Testis (tissue), 5 donors: ENCODE measurements at places on chromosomes 12 and 14. TPM values are rescaled to one million over a fixed set of nuclear protein-coding genes. Genes with fewer than 3 reads are reported as not detected.

Gene SERPINA3
- total RNA-seq = 27.4 TPM

Gene SMIM41
- total RNA-seq = 15.6 TPM

DNA sequence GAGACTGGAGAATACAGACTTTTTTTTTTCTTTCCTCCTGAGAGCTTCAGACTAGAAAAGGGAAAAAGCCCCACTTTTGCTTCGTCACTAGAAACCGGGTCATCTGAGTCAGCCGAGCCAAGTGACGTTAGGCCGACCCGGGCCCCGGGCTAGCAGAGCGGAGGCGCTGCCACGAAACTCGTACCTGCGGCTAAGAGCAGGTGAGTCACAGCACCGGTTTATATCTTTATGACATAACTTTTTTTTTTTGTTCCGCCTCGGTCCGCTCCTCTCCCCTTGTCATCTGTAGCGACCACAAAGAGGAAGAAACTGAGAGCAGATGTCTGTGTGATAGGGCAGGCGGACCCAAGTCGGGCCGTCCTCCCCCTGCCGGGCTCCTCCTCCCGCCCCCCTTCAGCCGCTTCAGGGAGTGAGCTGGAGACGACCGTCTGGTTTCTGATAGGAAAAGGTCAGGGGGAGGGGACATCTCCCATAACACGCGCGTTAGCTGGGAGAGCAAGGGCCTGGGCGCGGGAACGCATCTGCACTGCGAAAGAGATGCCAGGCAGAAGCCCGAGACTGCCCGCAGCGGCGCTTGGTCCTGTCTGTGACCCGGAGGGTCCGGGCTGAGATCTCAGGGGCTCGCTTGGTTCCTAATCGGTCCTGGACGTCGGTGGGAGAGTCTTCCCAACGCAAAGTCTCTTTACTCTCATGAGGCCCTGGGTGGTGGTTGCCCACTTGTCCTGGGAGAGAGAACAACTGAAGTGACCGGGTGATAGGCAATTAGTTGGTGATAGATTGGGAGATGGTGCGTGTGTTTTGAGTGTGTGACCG, 586 bp downstream of the TTC6 start:
- peaks cover 11% of the 10 kb centered on the region for H3K4me1 ChIP-seq
- DNase-seq = no peak
- no peaks in the 10 kb centered on the region for H3K36me3 ChIP-seq
- H3K27me3 ChIP-seq = peaks cover 19% of the 10 kb centered on the region

GRCh38 chr14:94051779-94052178, 25.6 kb downstream of the OTUB2 start:
- peak overlapping the region; percentile 19 for H3K27ac ChIP-seq
- peak; percentile 13 for DNase-seq
- no peaks in the 10 kb centered on the region for H3K27me3 ChIP-seq

- H3K27me3 ChIP-seq = no peaks in the 10 kb centered on the region
- peak within 1 kb of the TSS; percentile 95 for H3K27ac ChIP-seq
- peak within 1 kb of the TSS; percentile 98 for H3K4me3 ChIP-seq
- H3K36me3 ChIP-seq = no peaks in the 10 kb centered on the region
- DNase-seq = peak; percentile 89
Measured at GRCh38 chr12:109477185-109477962, at the start of the genes KCTD10 and UBE3B. Gene KCTD10, minus strand, starts transcription at chr12:109477300. Its CDS starts 38 bp downstream, at chr12:109477262. Gene UBE3B, plus strand, starts transcription at chr12:109477634. Its CDS starts 5,918 bp downstream, at chr12:109483552.

- no peaks in the 10 kb centered on the region for H3K36me3 ChIP-seq
- DNase-seq = no peak
- H3K4me3 ChIP-seq = peak overlapping the region; percentile 69
- H3K27ac ChIP-seq = peak overlapping the region; percentile 96
Measured at GRCh38 chr12:4539167-4539870, 629 bp downstream of the RAD51AP1 start.

DNA sequence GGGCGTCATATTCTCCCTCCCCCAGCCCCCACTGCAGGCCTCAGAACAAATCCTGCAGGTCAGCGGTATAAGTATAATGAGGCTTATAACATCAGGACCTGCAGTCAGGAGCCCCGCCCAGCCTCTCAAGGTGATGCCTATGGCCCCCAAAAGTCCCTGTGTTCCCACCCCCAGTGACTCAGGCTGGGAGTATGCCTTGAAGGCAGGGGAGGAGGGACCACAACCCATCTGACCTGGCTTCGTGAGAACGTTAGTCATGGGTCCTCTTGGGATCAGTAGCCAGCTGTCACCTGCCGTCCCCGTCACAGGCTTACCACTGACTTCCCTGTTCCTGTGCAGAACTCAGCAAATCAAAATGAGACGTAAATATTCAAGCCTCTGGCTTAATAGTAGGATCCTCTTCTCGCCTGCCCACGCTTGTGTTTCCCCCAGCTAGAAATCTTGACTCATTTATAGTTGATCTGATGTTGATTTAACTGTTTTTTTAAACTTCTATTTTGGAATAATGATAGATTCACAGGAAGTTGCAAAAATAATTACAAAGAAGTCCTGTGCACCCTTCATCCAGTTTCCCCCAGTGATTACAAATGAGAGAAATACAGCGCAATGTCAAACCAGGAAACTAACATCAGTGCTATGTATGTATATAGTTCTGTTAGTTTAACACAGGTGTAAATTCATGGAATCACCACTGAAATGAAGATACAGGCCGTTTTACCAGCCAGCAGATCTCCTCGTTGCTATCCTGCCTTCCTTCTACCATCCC, 107.5 kb downstream of the ADGRD1 start:
- H3K27ac ChIP-seq = no peak overlapping the region
- H3K4me3 ChIP-seq = no peak overlapping the region
- H3K27me3 ChIP-seq = no peaks in the 10 kb centered on the region
- H3K4me1 ChIP-seq = no peaks in the 10 kb centered on the region

Gene NUAK1
- 6.6 TPM for total RNA-seq

Gene SIX1
- total RNA-seq = 9.0 TPM

DNA sequence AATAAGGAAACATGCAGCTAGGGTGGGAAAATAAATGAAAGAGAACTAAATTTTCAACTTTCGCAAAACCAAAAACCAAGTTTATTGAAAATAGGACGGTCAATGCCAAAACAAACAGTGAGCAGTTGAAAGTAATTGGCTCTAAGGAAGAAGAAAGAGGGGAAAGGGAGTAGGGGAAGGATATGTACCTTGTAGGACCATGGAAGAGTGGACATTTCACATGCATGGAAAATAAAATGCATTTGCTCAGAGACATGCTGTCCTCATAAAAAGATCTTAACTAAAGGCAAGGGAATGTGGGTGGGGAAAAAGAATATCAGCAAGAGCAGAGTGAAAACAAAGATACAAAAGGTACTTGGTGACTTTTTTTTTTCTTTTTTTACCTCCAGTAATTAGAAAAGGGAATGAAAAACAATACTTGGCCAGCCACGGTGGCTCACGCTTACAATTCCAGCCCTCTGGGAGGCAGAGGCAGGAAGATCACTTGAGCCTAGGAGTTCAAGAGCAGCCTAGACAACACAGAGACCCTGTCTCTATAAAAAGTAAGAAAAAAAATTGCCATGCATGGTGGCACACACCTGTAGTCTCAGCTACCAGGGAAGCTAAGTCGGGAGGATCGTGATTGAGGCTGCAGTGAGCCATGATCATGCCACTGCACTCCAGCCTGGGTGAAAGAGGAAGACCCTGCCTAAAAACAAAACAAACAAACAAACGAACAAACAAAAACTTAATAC, 6.6 kb downstream of the TXNDC16 start:
- DNase-seq = no peak
- no peaks in the 10 kb centered on the region for H3K27me3 ChIP-seq
- peaks cover 25% of the 10 kb centered on the region for H3K4me1 ChIP-seq
- peak overlapping the region; percentile 31 for H3K27ac ChIP-seq
- H3K4me3 ChIP-seq = no peak overlapping the region

Gene CSRP2
- 14.0 TPM for total RNA-seq

GRCh38 chr12:68067762-68068376, 78.6 kb downstream of the IFNG-AS1 start:
- H3K4me1 ChIP-seq = no peaks in the 10 kb centered on the region
- H3K4me3 ChIP-seq = no peak overlapping the region
- no peaks in the 10 kb centered on the region for H3K36me3 ChIP-seq
- H3K27me3 ChIP-seq = no peaks in the 10 kb centered on the region
- DNase-seq = no peak

Gene GZMH
- total RNA-seq = not detected

DNA sequence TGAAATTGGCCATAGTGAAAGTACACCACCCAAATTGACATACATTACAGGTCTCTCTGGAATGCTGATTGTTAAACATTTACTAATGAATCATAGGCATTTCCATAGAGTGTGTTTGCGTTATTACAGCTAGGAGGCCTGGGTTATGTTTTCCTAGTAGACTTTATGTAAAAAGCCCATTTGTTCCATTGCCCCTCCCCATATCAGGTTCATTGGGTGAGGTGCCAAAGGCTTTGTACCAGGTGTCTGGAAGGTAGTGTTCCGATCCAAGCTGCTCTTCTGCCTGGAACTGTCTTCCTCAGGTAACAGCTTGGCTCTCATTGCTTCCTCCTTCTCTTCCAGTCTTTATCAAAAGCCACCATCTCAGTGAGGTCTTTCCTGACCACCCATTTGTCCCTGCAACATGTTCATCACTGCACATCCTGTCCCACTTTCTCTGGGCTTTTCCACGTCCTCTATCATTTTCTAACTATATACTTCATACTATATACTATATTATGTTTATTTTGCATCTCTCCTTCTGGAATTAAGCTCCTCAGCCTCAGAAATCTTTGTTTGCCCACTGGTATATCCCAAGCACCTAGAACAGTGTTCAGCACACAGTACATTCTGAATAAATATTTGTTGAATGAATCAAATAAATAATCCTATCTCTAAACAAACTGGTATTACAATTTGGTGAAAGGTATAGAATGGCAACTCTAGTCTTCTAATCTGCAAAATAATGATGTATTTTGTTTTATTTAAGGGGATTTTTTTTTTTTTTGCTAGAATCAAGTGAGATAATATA, 252.3 kb downstream of the KTN1 start:
- no peak overlapping the region for H3K27ac ChIP-seq
- DNase-seq = no peak
- no peaks in the 10 kb centered on the region for H3K4me1 ChIP-seq
- H3K27me3 ChIP-seq = no peaks in the 10 kb centered on the region
- H3K4me3 ChIP-seq = no peak overlapping the region

- no peak overlapping the region for H3K4me3 ChIP-seq
- no peak overlapping the region for H3K27ac ChIP-seq
- no peaks in the 10 kb centered on the region for H3K27me3 ChIP-seq
- DNase-seq = no peak
- H3K36me3 ChIP-seq = no peaks in the 10 kb centered on the region
- H3K4me1 ChIP-seq = no peaks in the 10 kb centered on the region
Measured at GRCh38 chr12:67999244-67999643, 10.0 kb downstream of the IFNG-AS1 start.

GRCh38 chr12:68630598-68630997, 19.9 kb downstream of the RAP1B start:
- H3K36me3 ChIP-seq = no peaks in the 10 kb centered on the region
- H3K4me1 ChIP-seq = peaks cover 10% of the 10 kb centered on the region
- H3K4me3 ChIP-seq = no peak overlapping the region
- no peak for DNase-seq
- no peaks in the 10 kb centered on the region for H3K27me3 ChIP-seq

Gene MYH6
- total RNA-seq = 0.39 TPM
